Brain microvascular endothelial cell (primary cell): ENCODE measurements at places on chromosomes 1 and 21.

- no peak for DNase-seq
Observed at GRCh38 chr1:74467786-74468377, 44.5 kb downstream of the LRRC53 start.

DNA sequence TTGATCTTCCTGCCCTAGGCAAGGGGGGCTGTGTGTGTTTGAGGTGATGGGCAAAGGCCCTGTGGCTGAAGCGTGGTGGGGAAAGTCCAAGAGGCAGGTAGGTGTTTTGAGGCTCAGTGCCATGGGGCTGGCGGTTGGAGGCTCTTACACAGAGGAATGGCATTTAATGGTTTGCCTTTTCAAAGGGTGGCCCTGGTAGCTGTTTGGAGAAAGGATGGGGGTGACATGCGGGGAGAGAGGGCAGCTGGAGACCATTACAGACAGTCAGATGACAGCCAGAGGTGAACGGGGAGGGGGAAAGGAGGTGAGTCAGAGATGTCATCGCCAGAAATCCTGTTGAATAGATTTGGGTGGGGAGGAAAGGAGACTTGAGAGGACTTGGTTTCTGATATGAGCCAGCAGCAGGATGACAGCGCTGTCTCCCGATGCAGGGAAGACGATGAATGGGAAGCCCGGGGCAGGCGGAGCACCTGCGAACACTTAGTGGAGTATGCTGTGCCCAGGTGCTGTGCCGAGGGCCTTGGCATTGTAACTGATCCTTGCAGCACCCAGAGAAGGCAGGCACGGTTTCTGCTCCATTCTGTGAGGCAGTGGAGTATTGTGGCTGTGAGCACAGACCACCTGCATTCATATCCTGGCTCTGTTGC, 56.3 kb downstream of the MAN1C1 start:
- no peak for DNase-seq

GRCh38 chr1:217079584-217079983, 356.4 kb upstream of the ESRRG start:
- DNase-seq: no peak

- no peak for DNase-seq
Observed at GRCh38 chr1:1406101-1406820, 832 bp downstream of the MRPL20 start.

DNA sequence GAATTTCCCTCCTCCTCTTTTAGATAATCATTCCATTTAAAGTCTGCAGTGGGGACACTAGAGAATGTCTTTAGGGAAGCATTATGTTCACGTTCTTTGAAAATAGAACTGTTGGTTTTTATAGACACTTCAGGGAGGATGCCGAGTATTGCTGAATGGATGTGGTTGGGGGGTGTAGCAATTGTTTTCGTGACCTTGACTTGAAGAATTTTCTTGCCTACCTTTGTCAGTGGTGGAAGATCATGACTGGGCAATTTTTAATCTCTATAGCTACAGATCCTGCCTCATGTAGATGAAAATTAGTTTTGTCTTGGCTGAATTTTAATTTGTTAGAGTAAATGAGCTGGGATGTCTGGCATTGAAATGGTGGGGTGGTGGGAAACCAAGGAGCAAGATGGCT, 3.8 kb downstream of the SMG7 start:
- no peak for DNase-seq

GRCh38 chr1:27365372-27366112, 1.2 kb downstream of the MAP3K6 start:
- peak; percentile 84 for DNase-seq

GRCh38 chr1:151980287-151981177, 13.1 kb downstream of the S100A10 start:
- no peak for DNase-seq

DNA sequence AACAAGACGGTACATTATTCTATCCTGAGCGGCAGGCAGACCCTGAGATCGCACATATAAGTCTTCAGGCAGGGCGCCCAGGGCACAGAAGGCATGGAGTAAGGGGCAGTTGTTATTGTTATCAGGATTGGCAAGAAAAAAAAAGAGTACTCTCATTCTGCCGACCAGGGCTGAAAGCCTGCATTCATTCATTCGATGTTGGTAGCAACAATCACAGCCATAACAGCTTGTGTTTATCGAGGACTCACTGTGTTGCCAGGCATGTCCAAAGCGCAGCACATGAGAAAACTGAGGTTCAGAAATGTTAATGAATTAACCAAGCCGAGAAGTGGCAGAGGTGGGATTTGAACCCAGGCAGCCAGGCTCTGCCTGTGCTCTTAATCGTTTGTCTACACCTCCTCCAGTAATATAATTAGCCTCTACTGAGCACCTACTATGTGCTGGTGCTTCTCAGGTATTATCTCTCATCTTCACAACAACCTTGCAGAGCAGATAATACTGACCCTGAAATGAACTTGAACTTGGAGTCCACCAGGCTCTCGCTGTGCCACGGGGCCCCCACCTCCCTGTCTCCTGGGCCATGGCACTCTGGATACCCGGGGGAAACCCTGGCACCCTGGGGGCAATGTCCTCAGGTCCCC, 56.2 kb downstream of the TAS1R2 start:
- DNase-seq: no peak

DNA sequence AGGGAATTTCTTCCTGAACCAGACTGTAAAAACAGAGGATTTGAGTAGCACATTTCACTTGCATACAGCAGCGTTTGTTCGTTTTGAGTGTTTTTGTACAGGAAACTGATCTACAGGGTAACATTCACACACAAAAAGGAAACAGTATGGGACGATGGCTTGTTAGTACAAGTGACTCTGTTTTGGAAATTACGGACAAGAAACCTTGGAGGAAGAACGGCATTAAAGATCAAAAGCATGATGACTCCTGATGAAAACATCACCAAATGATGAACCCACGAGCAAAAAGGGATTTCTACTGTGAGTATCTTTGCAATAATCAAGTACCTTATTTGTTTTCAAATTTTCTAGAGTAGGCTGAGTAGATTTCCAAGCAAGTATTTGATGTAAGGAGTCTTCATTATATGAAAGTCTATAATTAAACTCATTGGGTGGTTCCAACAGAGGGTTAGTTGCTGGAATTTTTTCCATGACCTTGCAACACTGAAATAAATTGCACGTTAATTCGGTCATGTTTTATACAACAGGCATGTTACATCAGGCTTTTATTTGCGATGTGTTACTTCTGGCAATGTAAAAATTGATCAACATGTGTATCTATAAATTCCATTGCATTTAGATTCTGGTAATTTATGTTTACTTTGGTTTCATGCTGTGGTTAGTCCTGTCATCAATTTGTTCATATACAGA, 76.7 kb upstream of the KCNK2 start:
- DNase-seq: no peak

- no peak for DNase-seq
Observed at GRCh38 chr1:33320619-33321165, at the start of gene A3GALT2. Gene A3GALT2 (minus strand): TSS chr1:33321098. CDS start chr1:33321098, 0 bp downstream.

- no peak for DNase-seq
Observed at GRCh38 chr1:156143765-156144489, 9.5 kb upstream of the SEMA4A start.

DNA sequence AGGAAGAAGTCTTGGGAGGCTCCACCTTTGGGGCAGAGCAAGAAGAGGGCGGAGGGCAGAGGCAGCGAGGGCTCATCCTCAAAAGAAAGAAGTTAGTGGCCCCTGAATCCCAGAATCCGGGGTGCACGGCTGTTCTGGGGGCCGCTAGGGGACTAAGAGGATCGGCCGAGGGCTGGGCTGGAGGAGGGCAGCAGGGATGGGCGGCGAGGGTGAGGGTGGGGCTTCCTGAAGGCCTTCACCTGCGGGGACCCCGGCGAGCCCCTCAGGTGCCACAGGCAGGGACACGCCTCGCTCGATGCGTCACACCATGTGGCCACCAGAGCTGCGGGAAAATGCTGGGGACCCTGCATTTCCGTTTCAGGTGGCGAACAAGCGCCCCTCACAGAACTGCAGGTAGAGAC, 23.9 kb downstream of the COL6A1 start:
- DNase-seq: no peak

DNA sequence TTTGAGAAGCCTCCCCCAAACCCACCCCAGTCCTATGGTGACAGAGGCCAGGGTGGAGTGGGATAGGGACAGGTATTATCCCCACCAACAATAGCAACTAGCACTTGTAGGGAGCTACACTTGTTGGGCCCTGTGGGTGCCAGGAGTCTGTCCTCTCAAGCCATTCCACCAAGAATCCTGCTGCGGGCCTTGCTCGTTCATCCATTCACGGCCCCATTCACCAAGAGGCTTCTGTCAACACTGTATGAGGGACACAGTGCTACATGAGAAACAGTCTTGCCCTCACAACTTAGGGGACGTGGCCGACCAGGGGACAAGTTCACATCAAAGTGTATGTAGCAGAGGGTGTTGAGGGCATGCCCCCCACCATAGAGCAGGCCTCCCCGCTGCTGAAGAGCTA, 18.9 kb downstream of the SHISA4 start:
- DNase-seq: no peak

DNA sequence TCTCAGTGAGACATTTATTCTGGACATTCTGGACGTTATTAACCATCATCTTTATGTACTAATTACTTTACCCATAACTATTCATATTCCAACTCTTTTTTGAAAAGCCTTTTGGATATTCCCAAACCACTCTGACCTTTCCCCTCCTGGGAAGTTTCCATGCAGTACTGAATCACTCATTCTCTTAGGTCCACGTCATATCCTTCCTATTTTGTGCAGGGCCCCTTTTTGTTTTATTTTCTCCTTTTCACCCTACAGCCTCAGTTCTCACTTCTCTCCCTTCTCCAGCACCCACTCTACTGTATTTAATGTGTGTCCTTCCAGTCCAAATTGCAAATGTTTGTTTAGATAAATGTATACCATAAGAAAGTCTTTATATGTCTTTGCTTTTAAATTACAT, 16.4 kb upstream of the ATP1A1 start:
- peak; percentile 48 for DNase-seq
